ENCODE measurements at places on chromosomes 4 and X.

GRCh38 chr4:32988165-32988811 is 2268.1 kb downstream of the PCDH7 start:
- no peak for DNase-seq

GRCh38 chr4:6338175-6338950 is 68.7 kb downstream of the WFS1 start:
- no peak for DNase-seq

GRCh38 chr4:121088867-121089266 is 16.5 kb upstream of the NDNF start:
- DNase-seq, result no peak

GRCh38 chr4:184331268-184331995 is 113.8 kb upstream of the ENPP6 start:
- no peak for DNase-seq

Measured in hypothalamus (tissue), 51 donors.